ENCODE measurements at places on chromosomes 3 and 15.
A peak's percentile ranks its signal among the peaks of the same experiment; 100 is the strongest.

- DNase-seq, result no peak
These were observed 407.4 kb downstream of the RSL24D1 start for GRCh38 chr15:54789376-54789775.

DNA sequence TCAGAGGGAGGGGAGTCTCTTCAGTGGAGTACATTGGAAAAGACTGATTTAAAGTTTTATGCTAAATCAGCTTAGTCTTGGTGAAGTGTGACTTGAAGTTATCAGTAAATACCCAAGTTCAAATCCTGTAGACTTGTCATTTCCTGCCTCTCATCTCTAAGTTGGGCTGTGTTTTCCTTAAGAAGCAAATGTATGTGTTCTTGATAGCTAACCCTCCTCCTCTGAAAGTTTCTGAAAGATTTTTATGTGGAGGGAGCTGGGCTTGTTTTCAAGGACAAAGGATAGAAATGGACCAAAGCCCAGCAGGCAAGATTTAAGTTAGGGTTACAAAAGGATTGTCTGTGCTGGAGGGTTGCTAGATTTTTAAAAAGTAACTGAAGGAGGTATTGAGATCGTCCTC lies 4.2 kb downstream of the MAPKBP1 start:
- no peak for DNase-seq

DNA sequence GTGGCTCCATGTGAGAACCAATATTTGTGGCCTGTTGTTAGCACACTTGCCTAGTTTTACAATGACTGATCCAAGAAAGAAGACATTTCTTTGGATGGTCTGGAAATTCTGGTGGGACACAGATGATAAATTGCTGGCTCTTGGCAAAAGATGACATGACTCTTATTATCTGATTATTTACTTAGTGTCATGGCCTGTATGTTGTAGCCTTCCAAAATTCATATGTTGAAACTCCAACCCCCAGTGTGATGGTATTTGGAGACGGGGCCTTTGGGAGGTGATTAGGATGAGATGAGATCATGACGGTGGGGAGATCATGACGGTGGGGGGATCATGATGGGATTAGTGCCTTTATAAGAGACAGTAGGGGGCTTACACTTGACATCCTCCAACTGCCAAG lies 30.0 kb upstream of the AKAP13 start:
- no peak for DNase-seq

DNA sequence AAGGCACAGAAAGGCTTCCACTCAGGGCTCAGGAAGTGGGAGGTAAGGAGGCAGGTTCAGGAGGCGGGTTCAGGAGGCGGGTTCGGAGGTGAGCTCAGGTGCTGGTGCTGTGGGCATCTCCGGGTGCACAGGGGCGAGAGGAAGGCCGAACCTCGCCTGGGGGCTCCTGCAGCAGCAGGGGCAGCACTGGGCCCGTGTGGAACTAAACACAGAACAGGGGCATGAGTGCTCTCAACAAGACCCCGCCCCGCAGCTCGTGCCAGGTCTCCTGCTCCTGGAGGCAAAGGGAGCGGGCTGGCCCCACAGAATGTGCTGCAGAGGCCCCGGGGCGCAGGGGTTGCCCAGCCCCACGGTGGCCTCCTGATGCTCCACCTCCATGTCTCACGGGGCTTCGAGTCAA lies 13.7 kb downstream of the ZDHHC19 start:
- no peak for DNase-seq

- DNase-seq, result no peak
These were observed 81.7 kb upstream of the CADM2 start for GRCh38 chr3:84877092-84877491.

DNA sequence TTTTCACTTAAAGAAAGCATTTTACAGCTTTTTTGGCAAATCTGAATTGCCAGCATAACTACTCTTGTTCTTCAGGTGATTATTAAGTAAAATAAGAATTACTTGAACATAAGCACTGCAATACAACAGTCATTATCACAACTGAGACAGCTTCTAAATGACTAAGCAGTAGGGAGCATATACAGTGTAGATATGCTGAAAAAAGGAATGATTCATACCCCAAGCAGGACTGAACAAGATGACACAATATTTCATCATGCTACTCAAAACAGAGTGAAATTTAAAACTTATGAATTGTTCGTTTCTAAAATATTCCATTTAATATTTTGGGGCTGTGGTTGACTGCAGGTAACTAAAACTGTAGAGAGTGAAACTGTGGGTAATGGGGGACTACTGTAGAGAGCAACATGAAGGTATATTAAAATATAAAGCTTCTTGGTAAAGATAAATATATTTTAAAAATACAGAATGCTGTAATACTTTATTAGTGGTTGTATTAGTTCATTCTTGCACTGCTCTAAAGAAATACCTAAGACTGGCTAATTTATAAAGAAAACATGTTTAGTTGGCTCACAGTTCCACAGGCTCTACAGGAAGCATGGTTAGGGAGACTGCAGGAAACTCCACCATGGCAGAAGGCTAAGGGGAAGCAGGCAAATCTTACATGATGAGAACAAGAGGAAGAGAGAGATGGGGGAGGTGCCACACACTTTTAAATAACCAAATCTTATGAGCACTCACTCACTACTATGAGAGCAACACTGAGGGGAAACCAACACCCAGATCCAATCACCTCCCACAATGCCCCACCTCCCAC lies 84.8 kb downstream of the DCLK3 start:
- no peak for DNase-seq

DNA sequence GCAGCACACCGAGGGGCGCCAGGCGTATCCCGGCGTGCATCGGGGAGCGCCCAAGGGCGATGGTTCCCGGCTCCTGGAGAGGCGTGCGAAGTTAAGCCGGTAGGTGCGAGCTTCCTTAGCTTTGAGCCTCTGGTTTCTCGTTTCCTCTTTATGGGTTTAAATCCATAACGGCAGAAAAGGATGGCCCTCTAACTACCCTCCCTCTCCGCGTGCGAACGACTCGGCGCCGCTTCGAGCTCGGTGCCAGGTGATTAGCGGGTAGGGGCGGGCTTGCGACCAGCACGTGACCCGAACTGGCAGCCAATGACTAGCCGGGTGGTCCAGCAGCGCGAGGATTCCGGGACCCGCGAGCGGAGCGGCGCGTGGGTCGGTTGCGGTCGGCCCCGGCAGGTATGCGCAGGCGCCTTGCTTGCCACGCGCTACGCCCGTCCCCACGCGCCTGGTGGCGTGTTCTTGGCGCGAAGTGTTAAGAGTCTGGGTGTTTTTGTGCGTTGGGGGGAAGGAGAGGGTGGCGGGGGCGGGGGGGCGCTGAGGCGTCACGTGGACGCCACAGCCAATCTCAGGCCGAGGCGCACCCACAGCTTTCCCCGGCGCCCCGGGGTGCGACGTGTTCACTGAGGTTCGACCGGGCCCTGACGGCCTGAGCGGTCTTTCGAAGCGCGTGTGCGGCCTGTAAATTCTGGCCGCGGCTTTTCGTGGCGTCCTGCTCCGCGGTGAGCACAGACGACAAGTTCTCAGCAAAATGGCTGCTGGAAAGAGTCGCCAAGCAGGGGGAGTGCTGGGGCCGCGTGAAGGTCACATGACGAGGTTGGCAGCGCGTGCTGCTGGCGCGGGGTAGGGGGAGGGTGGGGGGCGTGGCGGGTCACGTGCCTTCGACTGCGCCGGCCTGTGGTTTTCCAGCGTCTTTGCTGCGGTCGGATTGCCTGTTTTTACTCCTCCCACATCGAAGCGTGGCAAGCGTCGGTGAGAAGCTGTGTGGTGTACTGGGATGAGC lies 38.7 kb upstream of the MGA start:
- DNase-seq, result peak; percentile 56

DNA sequence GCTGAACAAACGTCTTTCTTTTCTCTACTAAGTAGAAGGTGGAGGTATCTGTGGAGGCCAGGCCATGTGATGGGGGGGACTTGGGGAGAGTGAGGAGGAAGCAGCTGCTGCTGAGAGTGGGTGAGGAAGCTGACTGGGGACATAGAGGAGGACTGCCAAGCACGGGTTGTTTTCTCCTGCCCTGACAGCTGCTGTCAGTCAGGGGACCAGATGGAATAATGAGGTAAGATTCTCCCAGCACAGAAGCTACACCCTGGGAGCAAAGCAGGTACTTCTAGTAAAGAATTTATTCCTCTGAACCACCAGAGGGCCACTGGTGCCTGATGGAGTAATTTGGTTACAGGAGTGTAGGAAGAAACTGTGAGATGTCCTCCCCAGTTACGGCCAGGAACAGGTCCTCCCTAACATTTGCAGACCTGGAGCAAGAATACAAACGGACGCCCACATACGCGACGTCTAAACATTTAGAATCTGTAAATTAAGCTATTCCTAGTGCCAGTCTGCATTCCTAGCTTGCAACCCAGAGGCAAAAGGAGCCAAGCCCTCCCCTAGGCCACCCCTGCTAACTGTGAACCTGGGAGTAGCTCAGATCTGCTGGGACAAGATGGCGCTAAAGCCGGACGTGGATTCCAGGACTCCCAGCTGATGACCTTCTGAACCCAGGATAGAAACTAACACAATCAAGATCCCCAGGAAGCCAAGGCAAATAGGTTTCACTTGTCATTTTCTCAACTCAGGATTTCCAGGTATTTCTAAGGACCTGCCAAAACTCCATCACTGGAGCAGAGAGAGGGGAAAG lies 14.8 kb downstream of the CRYGS start:
- DNase-seq, result no peak

Data from stimulated activated CD8-positive, alpha-beta memory T cell treated with anti-CD3 and anti-CD28 coated beads, Interleukin-7, amount 100 ng/mL, for 1 hour (primary cell).